GM03348 (cell line): ENCODE measurements at places on chromosomes 7 and 10.

- no peak for DNase-seq
These were observed 49.0 kb downstream of the RBAK start for GRCh38 chr7:5094641-5095040.

DNA sequence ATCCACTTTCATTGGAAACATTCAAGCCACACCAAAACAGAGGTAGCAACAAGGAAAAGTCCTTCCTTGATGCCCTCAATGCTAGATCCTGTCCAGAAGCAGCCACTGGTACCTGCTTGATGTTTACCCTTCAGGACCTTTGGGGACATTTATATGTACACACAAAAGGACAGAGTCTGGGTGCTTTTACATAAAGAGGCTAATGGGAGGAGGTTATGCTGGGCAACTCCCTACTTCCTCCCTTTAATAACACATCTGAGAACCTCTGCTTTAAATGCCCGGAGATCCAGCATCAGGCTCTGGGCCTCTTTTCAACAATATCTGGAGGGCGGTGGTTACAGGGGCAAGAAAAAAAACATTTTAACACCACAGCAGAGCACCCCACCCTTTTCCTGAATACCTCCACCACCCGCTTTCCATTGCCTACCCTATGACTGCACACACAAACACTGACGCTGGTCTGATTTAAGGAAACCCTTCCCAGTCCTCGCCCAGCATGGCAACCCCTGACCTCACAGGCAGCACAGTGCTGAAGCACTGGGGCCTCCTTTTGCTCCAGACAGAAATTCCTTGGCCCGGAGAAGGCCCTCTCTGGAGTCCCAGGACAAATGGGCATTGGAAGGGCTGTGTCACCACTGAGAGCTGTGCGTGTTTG, 39.3 kb upstream of the DUSP5 start:
- DNase-seq, result no peak

DNA sequence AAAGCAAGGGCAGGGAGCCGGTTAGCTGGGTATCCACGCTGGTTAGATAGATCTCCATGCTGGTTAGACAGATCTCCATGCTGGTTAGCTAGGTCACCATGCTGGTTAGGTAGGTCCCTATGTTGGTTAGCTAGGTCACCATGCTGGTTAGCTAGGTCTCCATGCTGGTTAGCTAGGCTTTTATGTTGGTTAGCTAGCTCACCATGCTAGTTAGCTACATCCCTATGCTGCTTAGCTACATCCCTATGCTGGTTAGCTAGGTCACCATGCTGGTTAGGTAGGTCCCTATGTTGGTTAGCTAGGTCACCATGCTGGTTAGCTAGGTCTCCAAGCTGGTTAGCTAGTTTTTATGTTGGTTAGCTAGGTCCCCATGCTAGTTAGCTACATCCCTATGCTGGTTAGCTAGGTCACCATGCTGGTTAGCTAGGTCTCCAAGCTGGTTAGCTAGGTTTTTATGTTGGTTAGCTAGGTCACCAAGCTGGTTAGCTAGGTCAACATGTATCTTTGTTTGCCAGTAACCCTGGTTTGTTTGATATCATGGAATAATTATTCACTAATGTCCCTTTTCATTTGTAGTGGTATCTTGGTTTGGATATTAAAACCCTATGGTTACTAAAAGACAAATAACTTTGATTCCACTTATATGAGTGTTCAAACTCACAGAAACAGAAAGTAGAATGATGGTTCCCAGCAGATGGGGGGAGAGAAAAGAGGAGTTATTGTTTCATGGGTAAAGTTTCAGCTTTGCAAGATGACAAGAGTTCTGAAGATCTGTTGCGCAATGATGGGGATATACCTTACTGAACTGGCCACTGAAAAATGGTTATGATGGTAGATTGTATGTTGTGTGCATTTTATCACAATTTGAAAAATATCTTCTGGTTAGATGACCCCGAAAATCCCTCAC, 136.2 kb downstream of the PRPF18 start:
- no peak for DNase-seq

- DNase-seq, result no peak
These were observed 35.8 kb downstream of the JAKMIP3 start for GRCh38 chr10:132101529-132101928.

- peak; percentile 55 for DNase-seq
These were observed 75.8 kb downstream of the OR13A1 start for GRCh38 chr10:45239642-45240041.

DNA sequence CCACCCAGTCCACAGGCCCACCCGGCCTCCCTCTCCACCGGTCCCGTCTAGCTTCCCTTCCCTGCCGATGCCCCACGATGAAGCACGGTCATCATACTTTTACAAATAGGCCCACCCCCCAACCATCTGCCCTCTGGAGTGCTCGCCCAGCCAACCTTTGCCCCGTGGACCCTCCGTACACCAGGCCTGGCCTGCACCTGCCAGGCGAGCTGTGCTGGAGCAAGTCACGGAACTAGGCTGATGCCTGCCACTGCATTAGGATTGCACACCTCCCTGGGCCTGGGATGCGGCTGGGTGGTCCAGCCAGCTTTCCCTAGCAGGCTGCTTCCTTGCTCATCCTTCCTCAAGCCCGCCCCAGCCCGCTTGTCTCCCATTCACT, 44.7 kb downstream of the PPIF start:
- DNase-seq, result no peak

GRCh38 chr10:108036265-108036664, 871.8 kb upstream of the SORCS1 start:
- no peak for DNase-seq

DNA sequence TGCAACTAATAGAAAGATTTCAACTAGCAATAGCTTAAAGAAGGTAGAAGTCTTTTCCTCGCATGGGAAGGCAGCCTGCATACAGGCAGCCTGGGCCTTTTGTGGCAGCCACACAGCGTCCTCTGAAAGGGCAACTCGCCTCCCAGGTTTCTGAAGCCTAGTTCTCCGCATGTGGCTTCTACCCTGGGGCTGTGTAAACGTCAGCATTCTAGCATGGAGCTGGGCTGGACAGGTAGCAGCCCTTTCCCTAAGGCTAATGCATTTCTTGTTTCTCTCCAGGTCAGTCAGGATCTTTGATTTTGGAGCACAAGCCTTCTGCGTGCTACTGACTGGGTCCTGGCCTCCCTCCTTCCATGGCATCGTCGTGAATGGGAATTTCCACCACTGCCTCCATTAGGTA, 23.8 kb upstream of the SEC61G start:
- DNase-seq, result no peak

DNA sequence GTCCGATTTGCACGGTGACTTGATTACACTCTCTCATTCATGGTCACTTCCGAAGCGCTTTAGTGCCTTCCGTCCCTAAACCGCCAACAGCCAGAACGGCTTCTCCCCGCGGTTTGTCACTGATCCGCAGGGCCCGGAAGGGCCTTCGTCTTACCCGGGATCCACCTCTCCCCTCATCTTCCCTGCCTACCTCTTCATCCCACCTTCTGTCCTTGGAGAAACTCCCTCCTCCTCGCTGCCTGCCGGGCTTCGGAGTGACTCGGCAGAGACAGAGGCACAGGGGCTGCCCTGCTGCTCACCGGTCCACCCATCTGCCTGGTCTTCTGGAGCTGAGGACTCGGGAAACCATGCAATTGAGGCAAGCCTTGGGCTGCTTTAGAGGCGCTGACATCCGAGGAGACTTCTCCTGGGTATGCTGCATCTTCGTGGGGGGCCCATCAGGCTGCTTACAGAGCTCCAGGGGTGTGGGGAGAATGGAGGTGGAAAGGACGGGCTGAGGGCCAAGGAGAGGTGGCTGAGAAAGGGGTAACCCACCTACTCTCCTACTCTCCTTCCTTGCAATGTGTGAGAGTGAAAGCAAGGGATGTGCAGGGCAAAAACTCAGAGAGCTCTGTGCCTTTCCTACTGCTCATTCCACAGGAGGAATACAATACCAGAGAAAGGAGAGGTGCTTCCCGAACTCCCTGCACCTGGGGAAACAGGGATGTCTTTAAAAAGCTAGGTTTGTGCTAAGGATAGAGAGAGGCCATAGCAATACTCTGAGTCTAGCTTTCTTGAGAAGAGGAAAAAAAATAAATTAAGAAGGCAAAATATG, 1.0 kb upstream of the HOXA11 start:
- peak; percentile 39 for DNase-seq
